ENCODE measurements at places on chromosomes 16 and 17.

DNA sequence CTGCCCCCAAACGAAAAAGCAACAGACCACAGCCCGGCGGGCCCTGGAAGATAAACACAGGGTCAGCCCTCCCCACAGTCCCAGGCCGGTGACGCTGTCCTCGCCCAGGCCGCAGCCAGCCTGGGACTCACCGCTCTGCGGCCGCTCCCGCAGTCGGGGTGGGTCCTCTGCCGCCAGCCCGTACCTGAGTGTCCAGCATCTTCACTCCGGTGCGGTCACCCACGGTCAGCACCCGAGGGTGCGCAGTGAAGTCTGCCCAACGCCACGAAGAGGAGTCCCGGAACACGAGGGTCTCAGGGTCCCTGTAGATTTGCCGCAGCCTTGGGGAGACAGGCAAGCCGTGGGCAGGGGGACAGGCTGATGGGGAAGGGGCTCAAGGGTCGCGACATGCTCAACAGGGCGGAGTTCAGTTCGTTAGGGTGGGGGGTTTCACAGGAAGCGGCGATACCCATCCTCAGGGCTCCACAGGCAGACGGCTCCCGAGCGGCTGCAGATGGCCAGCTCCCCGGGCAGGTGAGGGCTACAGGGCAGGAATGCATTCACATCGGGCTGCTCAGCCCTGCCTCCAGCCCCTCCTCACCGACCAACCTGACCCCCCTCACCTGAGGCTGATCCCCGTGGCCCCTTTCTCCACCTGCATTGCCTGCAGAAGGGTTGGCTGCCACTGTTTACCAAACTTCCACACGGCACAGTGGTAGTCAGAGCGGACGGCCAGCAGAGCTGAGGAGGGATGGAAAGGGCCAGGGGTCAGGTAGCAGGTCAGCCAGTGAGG lies 5.5 kb downstream of the TAF1C start:
- DNase-seq = no peak

DNA sequence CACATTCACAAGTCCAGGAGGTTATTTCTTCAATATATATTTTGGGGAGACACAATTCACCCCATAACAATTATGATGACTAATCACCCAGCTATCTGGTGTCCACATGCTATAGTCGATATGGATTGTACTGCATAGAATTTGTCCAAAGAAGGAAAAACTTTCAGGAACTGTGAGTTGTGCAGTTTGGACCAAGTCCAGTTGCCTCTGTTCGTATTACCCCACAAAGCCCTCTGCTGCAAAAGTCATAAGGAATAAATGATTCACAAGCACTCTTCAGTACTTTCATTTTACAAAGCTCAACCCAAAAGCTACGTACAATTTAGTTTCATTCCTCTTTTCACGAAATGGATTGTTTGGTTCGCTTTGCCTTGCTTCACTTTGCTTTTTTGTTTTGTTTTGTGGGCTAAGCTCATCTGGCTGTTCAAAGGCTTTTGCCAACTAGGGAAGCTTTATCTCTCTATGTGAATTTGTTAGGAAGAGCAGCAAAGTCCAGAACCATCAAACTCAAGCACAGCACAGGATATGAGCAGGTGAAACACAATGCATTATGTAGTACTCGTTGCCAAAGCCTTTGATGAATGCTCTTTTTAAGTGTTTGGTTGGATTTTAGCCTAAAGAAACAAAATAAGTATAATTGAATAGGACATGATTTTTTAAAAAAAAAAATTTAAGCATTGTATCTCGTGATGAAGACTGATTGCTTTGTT lies 98.6 kb downstream of the ZNF18 start:
- no peak for DNase-seq

- DNase-seq = no peak
Measured at GRCh38 chr16:5158494-5158893, 60.9 kb upstream of the EEF2KMT start.

- no peak for DNase-seq
Measured at GRCh38 chr17:49935526-49936210, 33.3 kb upstream of the DLX4 start.

DNA sequence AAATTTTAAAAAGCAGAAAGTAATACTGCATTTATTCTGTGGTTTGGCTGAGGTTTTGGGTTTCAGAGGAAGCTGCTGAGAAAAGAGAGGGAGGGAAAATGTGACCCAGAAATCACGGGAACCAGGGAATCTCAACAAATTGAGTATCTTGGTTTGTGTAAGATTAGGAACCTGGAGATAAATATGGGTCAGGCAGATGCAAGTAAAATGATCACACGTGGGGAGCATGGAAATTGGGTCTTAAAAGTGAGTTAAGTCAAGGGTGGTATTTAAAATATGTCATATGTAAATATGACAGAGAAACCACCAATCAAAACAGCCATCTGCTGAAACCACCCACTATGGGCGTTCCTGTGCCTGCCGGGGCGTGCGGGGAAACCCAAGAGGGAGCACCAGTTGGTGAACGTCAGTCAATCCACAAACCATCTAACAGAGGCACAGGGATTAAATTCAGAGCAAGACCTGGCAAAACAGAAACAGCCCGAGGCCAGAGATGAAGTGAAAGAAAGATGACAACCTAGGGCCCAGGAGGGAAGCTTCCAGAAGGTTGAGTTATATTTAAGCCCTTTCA lies 33.4 kb downstream of the CDH13 start:
- DNase-seq = no peak

DNA sequence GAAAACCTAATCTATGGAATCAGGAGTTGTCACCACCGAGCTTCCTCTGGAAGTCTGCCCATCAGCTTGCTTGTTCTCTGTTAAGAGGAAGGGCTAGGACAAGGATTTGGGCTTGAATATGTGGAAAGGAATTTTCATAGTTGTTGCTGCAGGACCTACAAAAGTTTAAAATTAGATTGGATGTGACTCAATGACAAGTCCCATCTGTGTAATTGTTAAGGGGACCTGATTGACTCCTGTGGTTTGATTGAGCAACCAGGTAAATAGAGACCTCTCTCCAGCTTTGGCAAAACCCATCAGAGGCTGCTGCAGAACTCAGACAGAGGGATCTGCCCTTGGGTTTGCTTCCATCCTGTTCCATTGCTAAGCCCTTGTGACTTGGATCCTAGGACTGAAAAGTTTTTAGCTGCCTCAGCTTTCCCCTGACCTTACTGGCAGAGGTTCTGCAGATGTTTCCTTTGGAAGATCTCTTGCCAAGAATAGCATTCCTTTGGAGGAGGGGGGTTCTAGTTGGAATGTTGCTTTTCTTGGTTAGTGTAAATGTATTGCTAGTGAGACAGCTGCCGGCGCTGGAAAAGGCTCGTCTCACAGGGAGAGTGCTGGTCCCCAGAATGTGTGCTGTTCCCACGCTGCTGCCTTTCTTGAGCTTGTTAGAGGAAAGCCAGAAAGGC lies 50.0 kb downstream of the SF3B3 start:
- DNase-seq = no peak

DNA sequence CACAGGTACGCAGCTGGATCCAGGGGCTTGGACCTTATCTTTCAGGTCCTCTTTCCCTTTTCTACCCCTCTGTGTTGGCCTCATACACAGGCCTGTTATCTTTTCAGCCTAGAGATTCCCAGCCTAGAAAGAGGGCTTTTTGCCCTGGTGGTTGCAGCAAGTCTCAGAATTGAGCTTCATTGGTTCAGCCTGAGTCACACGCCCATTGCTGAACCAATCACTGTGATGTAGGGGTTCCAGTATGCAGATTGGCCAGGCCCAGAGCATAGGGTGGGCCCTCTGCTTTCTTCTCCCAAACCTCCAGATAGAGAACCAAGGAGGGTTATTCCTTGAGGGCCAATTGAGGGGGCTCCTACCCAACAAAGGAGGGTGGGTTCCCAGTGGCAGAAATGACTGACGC lies 32.8 kb downstream of the GPT2 start:
- peak; percentile 69 for DNase-seq

GRCh38 chr16:11202260-11203091 lies 53.5 kb downstream of the SOCS1 start:
- DNase-seq = no peak

DNA sequence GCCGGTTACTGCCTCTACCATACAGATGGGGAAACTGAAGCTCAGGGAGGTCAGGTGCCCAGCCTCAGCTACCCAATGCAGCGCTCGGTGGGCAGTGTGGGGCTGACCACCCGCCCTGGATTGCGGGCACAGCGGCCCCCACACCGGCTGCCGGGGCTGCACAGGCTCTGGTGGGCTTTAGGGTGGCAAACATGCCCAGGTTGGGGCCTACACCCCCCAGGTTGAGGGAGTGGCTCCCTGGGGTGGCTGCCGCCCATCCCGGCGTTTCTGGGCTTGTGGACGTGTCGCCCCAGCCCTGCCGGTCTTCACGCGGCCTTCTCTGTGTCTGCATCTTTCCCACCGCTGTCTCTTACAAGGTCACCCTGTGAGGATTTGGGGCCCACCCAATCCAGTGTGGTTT lies 40.9 kb upstream of the SSTR5 start:
- no peak for DNase-seq

- DNase-seq = no peak
Measured at GRCh38 chr16:48950184-48950583, 331.5 kb downstream of the CBLN1 start.

DNA sequence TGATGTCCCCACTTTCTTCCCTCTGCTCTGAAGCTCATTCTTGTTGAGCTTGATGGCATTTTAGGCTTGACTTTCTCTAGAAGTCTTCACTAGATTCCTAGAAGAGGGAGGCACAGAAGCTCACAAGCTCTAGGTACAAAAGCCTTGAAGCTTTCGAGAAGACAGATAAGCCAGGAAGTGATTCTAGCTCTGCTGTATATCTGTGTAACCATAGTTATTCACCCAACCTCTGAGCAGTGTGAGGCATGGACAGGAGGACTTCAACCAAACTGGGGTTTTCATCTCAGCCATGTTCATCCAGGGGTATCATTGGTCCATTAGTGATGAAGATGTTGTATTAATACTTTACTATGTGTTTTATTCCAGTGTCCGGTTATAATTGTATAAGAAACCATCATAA lies 299.7 kb downstream of the CDH13 start:
- DNase-seq = no peak

GRCh38 chr17:60128171-60128859 lies 21.5 kb upstream of the CA4 start:
- DNase-seq = no peak

GRCh38 chr17:61405686-61406536 lies 6.3 kb downstream of the TBX2 start:
- peak; percentile 14 for DNase-seq

- DNase-seq = no peak
Measured at GRCh38 chr16:12245921-12246720, 269.6 kb downstream of the SNX29 start.

GRCh38 chr16:78326731-78327130 lies 227.3 kb downstream of the WWOX start:
- DNase-seq = no peak

DNA sequence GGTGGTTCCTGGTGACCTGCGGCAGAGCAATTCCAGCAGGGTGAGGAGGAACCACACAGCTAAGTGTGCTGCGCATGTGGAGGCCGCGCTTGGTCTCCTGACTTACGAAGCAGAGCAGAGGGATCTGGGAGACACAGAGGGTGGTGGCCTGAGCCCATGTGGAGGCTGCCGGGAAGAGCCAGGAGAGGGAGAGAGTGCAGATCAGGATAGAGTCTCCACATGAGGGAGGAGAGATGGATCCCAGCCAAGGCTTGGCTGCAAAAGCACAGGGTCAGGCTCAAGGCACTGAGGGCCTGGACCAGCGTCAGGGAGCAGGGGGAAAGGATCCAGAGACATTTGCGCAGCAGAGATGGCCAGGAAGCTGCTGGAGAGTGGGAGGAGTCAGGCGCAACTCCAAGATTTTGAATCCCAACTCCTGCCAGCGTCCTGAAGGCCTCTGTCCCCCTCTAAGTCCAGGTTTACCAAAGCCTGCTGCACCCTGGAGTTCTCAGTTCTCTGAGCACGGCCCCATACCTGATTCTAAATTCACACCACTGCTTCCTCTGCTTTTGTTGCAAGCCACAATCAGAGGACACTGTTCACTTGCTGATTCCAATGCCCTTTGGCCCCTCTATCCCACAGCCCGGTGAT lies 11.3 kb upstream of the MLLT6 start:
- DNase-seq = no peak

- DNase-seq = no peak
Measured at GRCh38 chr17:38602453-38602852, 3.3 kb downstream of the SRCIN1 start.

GRCh38 chr17:73480740-73481139 lies 163.5 kb downstream of the SDK2 start:
- no peak for DNase-seq

- DNase-seq = no peak
Measured at GRCh38 chr16:17365591-17366298, 105.0 kb downstream of the XYLT1 start.

DNA sequence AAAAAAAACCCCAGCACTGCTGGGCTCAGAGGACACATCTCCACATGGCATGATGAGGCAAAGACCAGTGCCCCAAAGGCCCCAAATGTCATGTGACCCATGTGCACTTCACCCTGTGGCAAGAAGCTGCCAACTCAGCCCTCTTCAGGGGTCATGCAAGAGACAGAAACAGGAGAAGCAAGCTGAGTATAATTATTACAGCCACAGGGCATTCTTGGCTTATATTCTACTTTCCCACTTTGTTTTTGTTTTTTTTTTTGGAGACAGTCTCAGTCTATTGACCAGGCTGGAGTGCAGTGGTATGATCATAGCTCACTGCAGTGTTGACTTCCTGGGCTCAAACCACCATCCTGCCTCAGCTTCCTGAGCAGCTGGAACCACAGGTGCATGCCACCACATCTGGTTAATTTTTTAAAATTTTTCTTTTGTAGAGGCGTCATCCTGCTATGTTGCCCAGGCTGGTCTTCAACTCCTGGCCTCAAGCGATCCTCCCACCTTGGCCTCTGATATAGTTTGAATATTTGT lies 32.7 kb upstream of the LITAF start:
- DNase-seq = no peak

- DNase-seq = no peak
Measured at GRCh38 chr17:81428948-81429774, 33.9 kb downstream of the BAHCC1 start.

DNA sequence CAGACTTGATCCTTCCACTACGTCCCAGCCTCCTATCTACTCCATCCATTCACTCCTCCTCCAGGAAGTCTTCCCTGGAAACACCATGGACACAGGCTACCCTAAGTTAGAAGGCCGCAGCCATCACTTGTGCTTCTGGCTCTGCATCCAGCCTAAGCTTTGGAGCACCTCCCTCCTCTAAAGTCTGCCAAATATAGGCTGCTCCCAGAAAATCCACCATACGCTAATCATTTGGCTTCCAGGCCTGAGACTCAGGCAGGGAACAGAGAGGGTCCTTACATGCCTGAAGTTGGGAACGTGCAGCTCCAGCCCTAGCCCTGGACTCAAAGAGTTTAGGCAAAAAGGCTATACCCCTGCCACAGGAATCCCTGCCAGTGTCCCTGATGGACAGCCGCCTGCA lies 6.7 kb downstream of the PCGF2 start:
- DNase-seq = no peak

All from 8988T (cell line).